ENCODE measurements at places on chromosomes 4 and X. TPM values are rescaled to one million over a fixed set of nuclear protein-coding genes. Genes with fewer than 3 reads are reported as not detected.

The TRIM75 gene
- not detected for total RNA-seq

The GUCY1B1 gene
- 10.9 TPM for total RNA-seq

DNA sequence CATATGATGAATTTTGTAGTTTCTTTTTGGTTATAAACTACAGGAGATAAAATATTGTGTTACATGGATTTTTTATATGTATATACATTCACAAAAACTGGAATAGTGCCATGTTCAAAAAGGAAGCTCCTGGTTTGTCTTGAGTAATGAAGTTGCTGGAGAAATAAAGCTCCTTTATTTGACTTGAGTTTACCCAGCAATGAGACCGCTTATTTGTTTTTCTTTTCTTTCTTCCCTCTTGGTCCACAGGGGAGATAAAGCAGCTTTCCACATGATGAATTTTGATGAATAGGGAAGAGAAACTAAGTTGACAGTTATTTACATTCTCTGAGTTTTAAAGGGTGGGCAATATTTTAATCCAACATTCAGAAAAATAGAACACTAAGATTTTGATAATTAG, 176.5 kb downstream of the GPM6A start:
- DNase-seq, result peak; percentile 15

The P2RY8 gene
- total RNA-seq, result 0.68 TPM

The VEGFC gene
- total RNA-seq, result 1.6 TPM

- no peak for DNase-seq
Measured at GRCh38 chrX:69100478-69100877, 64.8 kb downstream of the PJA1 start.

- DNase-seq, result no peak
Measured at GRCh38 chrX:43448688-43449087, 207.4 kb upstream of the MAOA start.

- no peak for DNase-seq
Measured at GRCh38 chr4:161714931-161715330, 448.9 kb downstream of the FSTL5 start.

GRCh38 chrX:13760426-13760825, 25.9 kb downstream of the OFD1 start:
- DNase-seq, result no peak

- DNase-seq, result no peak
Measured at GRCh38 chr4:148557793-148558192, 115.6 kb upstream of the NR3C2 start.

The NIPAL1 gene
- 1.2 TPM for total RNA-seq

All from neural progenitor cell (in vitro differentiated cells).